SW480 (cell line): ENCODE measurements at places on chromosomes 6 and 20.

DNA sequence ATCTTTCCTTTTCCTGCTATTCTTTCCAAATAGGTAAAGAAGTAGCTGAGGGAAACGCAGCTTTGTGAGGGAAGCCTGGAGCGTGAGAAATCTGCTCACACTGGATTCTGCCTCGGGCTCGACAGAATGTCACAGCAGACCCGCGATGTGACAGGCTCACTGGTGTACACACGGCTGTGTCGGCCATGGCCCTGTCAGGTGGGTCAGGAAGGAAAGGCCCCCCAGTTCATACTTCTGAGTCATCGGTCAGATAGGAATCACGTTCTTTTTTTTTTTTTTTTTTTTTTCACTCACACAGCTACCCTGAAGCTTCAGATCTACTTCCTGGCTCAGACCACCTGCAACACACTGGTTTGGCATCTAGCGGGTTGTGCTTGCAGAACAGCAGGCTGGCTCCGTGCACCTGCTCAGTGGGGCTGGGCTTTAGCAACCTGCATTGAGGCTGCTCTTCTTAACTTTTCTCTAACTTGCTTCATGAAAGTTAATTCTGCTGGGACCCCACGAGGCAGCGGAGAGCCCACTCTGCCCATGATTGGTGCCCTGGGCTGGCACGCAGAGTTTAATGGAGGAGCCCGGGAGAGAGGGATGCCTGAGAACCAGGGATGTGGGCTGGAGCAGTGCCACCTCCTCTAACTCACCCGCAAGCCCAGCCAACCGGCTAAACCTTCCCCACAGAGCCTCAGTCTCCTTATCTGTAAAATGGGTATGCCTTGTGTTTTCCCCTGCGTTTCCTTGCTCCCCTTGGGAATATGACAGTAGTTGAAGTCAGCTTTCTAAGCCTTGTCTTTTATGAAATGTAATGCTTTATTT is 61.5 kb upstream of the FNDC1 start:
- DNase-seq = no peak

DNA sequence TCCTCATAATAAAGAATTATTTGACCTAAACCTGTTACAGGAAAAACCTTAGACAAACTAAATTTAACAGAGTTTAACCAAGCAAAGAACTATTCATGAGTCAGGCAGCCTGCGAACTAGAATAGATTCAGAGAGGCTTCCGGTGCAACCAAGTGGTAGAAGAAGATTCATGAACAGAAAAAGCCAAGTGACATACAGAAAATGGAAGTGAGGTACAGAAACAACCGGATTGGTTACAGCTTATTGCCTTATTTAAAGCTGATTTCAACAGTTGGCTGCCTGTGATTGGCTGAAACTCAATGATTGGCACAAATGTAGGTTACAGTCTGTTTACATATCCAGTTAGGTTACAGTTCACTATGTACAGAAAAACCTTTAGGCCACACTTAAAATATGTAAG is 10.1 kb downstream of the PPP1R3G start:
- no peak for DNase-seq

- no peak for DNase-seq
These were observed 3.0 kb downstream of the DDO start for GRCh38 chr6:110412360-110412759.

GRCh38 chr20:36917943-36918342 is 33.6 kb downstream of the SAMHD1 start:
- DNase-seq = no peak

GRCh38 chr20:61967300-61967699 is 98.4 kb downstream of the TAF4 start:
- DNase-seq = no peak

DNA sequence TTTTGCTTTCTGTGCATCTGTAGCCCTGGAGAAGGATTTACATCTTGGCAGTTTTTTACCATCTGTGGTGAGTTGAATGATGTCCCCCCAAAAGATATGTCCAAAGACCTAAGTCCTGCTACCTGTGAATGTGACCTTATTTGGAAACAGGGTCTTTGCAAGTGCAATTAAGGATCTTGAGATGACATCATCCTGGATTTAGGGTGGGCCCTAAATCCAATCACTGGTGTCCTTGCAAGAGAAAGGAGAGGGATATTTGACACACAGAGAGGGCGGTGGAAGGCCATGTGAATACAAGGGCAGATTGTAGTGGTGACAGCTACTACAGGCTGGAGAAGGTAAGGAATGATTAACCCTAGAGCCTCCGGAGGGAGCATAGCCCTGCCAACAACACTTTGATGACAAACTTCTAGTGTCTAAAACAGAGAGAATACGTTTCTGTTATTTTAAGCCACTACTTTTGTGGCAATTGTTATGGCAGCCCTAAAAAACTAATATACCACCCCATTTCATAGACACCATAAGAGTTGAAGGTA is 35.1 kb downstream of the MKKS start:
- no peak for DNase-seq

DNA sequence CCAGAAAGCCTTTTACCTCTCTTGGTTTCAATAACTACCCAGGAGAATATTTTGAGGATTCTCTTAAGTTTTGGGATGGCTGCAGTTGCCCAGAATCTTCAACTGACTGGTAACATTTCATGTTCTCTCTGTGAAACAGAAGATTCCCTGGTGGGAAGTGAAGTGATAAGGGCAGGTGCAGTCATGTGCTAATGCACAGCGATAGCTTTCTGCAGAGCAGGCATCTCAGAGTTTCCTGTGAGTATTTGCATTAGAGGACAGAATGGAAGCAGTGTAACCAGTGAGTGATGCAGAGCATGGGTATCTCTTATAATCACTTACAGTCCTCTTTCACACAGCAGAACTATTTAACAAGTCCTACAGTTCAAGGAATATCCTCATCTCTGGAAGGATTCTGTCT is 76.1 kb downstream of the HCRTR2 start:
- DNase-seq = no peak

GRCh38 chr6:87118054-87118453 is 23.1 kb upstream of the CGA start:
- DNase-seq = peak; percentile 49

DNA sequence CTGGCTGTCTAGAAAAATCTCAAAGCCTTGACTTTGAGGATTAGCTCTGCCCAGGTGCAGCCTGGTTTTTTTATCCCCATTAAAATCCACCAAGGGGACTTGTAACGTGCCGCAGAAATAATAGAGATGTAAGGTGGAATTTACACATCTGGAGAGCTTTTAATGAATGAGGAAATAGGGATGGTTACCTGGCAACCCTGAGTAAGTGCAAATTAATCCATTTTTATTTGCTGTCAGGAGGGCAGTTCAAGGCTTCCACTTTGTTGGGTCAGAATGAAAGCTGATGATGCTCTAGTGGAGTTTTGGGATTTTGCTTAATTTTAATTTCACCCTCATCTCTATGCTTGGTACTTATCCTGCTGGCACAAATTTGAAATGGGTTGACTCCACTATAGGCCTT is 163.4 kb upstream of the CEP162 start:
- DNase-seq = no peak

- peak; percentile 70 for DNase-seq
These were observed 3.2 kb downstream of the SLC4A11 start for GRCh38 chr20:3235666-3236324.

DNA sequence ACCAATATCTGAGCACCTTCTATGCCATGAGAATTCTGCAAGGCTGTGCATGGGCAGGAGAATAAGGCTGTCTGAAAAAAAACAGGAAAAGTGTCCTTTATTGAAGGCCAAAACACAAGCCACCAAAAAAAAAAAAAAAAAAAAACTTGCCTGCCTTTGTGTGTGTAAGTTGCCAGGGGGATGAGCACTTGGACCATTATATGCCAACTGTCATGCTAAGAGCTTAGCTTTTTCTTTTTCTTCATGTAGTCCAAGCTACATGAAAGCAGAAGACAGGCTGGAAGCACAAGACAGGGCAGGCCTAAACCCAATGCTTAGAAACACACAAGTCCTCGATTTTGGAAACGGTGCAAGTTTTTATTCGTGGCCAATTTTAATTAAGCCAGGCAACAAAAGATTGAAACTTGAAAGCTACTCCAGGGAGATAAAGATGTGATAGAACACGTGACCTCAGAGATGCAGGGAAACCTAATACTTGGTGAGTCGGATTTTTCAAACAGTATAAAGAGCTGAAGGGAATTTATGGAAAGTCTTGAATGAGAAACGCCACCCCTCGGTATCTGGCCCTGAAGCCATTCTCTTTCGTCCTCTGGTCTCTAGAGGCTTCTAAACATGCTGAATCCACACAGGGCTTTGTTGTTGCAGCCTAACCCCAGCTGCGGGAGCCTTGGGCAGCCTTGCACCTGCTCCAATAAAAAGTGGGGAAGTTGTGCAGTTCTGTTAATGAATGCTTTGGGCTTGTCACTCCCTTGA is 8.6 kb downstream of the BMP7 start:
- no peak for DNase-seq

GRCh38 chr20:62723768-62724450 is 15.3 kb downstream of the NTSR1 start:
- DNase-seq = no peak

- no peak for DNase-seq
These were observed 279.7 kb downstream of the GMDS start for GRCh38 chr6:1965596-1966224.

- DNase-seq = no peak
These were observed 54.4 kb upstream of the RBM24 start for GRCh38 chr6:17226786-17227233.

GRCh38 chr20:20251317-20251716 is 116.6 kb upstream of the INSM1 start:
- DNase-seq = no peak

GRCh38 chr6:70079241-70079640 is 212.9 kb downstream of the COL19A1 start:
- DNase-seq = no peak

DNA sequence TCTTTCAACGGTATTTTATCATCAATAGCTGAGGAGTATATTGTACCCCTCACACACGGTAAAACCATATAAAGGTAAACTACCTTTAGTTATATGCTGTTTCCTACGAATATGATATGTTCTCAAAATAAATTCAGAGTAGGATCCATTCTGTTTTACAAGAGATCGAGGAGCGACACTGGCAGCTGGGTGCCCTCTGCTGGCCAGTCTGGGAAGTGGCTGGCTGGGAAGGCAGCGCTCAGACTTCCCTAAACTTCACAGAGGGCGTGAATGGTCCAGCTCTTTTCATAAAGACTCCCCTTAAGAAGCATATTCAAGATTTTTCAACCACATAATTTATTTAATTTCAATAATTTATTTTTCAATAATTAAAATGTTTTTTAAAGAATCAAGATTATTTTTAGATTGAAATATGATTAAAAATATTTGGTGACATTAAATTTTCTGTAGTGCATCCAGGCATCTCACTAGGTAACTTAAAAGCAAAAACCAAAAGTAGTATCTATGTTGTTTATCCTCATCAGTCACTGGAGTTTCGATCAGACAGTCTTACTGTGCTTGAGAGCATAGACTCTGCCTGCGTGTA is 187.5 kb upstream of the PDE10A start:
- DNase-seq = peak; percentile 29

DNA sequence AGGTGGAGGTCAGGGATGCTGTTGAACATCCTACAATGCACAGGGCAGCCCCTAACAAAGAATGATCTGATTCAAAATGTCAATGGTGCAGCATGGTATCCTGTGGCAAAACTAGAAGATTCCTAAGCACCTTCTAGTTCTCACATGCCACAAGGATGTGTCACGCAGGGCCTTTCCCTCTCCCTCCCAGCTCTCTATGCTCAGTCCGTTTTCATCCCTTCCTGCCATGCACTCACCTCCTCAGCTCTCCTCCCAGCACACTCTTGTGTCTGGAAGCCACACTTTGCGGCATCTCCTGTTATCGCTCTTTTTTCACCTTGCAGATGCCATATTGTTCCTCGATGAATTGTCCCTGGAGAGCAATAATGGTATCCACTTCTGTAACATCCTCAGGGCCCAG is 263.4 kb downstream of the CDC5L start:
- no peak for DNase-seq

GRCh38 chr6:137353346-137353745 is 134.2 kb upstream of the IFNGR1 start:
- no peak for DNase-seq

GRCh38 chr20:39117491-39117890 is 155.3 kb downstream of the DHX35 start:
- DNase-seq = peak; percentile 94

DNA sequence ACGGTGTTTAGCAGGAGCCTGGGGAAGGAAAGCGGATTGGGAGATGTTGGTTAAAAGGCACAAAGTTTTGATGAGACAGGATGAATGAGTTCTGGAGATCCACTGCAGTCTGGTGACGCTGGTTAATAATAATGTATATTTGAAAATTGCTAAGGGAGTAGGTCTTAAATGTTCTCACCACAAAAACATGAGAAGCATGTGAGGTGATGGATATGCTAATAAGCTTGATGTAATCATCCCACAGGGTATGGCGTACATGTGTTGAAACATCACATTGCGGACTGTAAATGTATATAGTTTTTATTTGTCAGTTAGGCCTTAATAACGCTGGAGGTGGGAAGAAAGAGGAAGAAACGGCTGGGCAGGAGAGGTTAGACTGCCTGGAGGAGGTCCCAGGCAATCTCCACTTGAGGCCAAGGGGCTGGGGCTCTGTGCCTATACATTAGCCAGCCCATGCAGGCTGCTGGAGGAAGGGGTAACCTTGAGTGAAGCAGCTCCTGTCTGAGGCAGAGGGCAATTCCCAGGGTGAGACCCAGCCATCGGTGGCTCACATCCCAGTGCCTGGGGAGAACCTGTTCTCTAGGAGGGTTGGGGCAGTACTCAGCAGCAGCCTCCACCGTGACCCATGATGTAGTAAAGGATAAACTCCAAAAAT is 188.2 kb upstream of the QKI start:
- no peak for DNase-seq
